Activated CD4-positive, alpha-beta T cell treated with anti-CD3 and anti-CD28 coated beads, Interleukin-2, amount 10 ng/mL, durations not matched to agents 7 days and 5 days (primary cell): ENCODE measurements at places on chromosomes 7 and 10. TPM values are rescaled to one million over a fixed set of nuclear protein-coding genes. Genes with fewer than 3 reads are reported as not detected.

The SPDYE8 gene
- not detected for total RNA-seq

The AGR3 gene
- total RNA-seq = not detected

The MRLN gene
- total RNA-seq = not detected

The ATP5F1C gene
- total RNA-seq = 256 TPM

The HOXA2 gene
- total RNA-seq = not detected

The ODAD2 gene
- not detected for total RNA-seq

The GIMAP1 gene
- 18.1 TPM for total RNA-seq

The TMEM184A gene
- not detected for total RNA-seq

The PEX1 gene
- total RNA-seq = 16.1 TPM

The PTF1A gene
- not detected for total RNA-seq

The PPP1R17 gene
- total RNA-seq = not detected

The HOXA9 gene
- total RNA-seq = not detected

The HECW1 gene
- not detected for total RNA-seq

The GFRA1 gene
- total RNA-seq = not detected

The MMP21 gene
- 0.10 TPM for total RNA-seq

The TMEM236 gene
- not detected for total RNA-seq

The PRSS1 gene
- total RNA-seq = not detected

The STEAP1 gene
- total RNA-seq = not detected

The CH25H gene
- not detected for total RNA-seq

The KLF14 gene
- total RNA-seq = not detected

The GARIN1A gene
- total RNA-seq = 0.48 TPM

The TRPV6 gene
- 0.07 TPM for total RNA-seq

The TMEM139 gene
- total RNA-seq = 0.29 TPM

The BTBD16 gene
- not detected for total RNA-seq

The FLNC gene
- total RNA-seq = not detected

The LIPF gene
- total RNA-seq = not detected
